ENCODE measurements at places on chromosomes 12 and 14.

DNA sequence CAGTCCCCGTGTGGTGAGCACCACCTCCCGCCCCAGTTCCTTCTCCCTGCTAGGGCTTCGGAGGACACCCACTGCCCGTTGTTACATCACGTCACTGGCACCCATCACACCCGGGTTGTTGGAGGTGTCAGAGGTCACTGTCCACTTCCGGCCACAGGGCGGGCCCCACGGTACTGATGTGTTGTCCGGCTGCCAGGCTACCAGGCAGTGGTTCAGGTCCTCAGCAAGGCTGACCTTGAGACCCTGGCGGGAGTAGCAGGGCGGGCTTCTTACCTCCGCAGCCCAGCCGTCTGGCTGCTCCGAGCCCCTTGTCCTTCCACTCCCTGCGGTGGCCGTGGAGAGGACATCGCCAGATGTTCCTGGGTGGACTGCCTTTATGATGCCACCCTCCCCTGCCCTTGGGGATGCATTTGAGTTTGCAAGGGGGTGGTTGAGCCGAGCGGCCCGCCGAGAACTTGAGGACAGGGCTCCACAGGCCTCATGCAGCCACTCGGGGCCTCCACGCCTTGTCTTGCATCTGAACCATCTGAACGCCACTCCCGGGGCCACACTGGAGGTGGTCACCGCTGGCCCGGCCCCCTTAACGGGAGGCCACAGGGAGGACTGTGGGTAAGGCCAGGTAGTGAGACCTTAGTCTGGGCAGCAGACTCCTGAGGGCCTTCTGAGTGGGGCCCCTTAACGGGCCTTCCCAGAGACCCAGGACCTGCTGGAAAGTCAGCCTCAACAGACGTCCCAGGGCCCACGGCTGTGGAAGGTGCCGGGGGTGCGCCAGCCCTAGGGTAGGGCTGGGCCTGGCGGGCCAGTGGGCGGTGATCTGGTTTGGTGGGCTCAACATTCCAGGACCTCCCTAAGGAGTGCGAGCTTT, 27.1 kb upstream of the PLD4 start:
- no peak for DNase-seq

- no peak for DNase-seq
These were observed 12.1 kb upstream of the SRP54 start for GRCh38 chr14:34970665-34971064.

GRCh38 chr12:96980991-96981414, 73.9 kb downstream of the NEDD1 start:
- DNase-seq: no peak

- DNase-seq: no peak
These were observed 24.0 kb downstream of the PRDM4 start for GRCh38 chr12:107736914-107737313.

DNA sequence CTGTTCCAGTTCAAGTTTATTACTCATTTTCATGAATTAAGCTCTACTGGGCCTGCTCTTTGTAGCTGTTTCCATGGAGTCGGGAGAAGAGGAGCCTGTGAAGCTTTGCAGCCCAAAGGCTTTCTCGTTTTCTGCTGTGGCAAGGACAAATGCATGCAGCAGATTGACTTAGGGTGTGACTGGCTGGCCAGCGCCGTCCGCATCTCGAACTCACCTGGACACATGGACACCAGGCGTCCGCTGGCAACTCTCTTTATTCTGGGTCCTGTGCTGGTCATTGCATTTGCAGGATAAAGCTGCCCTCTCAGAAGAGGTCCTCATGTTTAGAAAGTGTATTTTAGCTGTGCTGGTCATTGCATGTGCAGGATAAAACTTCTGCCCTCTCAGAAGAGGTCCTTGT, 350.4 kb downstream of the TMEM121 start:
- no peak for DNase-seq

GRCh38 chr12:76014007-76014406, 17.6 kb downstream of the PHLDA1 start:
- no peak for DNase-seq

- DNase-seq: no peak
These were observed 16.7 kb downstream of the PRH1 start for GRCh38 chr12:10867381-10867780.

GRCh38 chr12:49870501-49871262, 27.8 kb upstream of the BCDIN3D start:
- no peak for DNase-seq

GRCh38 chr12:81222846-81223592, 145.1 kb downstream of the ACSS3 start:
- DNase-seq: no peak

GRCh38 chr14:68873376-68873775, 80.5 kb upstream of the ZFP36L1 start:
- no peak for DNase-seq

DNA sequence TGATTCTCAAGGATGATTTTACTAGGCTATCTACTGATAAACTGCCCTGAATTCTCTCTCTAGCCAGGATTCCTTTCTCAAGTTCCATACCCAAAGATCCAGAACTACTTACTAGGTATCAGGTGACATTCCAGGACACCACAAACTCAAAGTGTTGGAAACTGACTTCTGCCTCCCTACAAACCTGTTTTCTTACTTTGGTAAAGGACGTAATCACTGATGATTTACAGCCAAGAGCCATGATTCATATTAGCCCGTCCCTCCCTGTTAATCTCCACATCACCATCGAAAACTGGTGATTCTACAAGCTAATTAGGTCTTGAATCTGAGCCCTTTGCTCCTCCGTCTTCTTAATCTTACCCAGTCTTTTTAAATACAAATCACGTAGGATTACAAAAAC, 1.0 kb upstream of the ATG14 start:
- DNase-seq: no peak

GRCh38 chr12:132006056-132006680, 56.4 kb downstream of the EP400 start:
- DNase-seq: no peak

- DNase-seq: no peak
These were observed 62.3 kb downstream of the FOS start for GRCh38 chr14:75340921-75341320.

DNA sequence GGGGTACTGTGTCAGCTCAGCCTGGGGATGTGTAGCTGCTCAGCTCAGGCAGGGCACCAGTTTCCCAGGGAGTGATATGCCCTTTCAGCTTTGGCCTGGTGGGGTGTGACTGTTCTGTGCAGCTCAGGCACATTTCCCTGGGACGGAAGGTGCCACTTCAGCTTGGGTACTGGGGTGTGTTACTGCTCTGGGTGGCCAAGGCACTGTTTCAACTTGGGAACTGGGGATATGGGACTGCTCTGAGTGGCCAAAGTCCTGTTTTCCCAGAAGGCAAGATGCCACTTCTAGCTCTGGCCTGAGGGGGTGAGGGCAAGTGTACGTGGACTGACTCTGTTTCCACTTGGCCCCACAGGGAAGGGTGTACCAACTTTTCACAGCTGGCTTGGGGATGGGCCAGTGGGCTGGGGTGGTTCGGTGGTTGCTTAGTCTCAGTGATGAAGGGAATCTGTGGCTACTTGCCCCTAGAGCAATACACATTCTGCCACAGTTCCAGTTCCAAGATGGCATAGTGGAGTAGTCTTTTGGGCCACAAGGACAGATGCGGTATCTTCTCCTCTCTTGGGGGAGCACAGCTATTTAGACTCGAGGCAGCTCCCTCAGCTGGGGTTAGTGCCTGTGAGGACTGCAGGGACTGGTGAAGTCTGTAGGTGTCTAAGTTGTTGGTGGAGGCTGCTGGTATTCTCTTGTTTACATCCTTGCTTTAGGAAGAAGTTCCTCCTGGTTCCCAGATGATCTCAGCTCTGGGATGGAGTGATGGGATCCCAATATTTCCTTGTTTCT, 26.4 kb downstream of the TBC1D15 start:
- no peak for DNase-seq

GRCh38 chr12:96177013-96177412, 17.2 kb upstream of the ELK3 start:
- peak; percentile 49 for DNase-seq

GRCh38 chr12:401235-402028, at the start of gene CCDC77:
Gene CCDC77, plus strand, starts transcription at chr12:401644. Its CDS starts 7,740 bp downstream, at chr12:409384.
- peak; percentile 85 for DNase-seq

GRCh38 chr12:75964150-75964549, 67.4 kb downstream of the PHLDA1 start:
- no peak for DNase-seq

GRCh38 chr12:20212658-20213555, 155.4 kb upstream of the PDE3A start:
- no peak for DNase-seq

- DNase-seq: no peak
These were observed 477.5 kb upstream of the CCDC196 start for GRCh38 chr14:66008631-66009030.

GRCh38 chr12:91003737-91004136, 1.0 kb downstream of the EPYC start:
- no peak for DNase-seq

- DNase-seq: no peak
These were observed 81.4 kb upstream of the ARID2 start for GRCh38 chr12:45648070-45648469.

GRCh38 chr12:69392179-69392928, 32.8 kb downstream of the YEATS4 start:
- DNase-seq: no peak

- DNase-seq: no peak
These were observed 85.9 kb upstream of the FOXN3 start for GRCh38 chr14:89502966-89503365.

DNA sequence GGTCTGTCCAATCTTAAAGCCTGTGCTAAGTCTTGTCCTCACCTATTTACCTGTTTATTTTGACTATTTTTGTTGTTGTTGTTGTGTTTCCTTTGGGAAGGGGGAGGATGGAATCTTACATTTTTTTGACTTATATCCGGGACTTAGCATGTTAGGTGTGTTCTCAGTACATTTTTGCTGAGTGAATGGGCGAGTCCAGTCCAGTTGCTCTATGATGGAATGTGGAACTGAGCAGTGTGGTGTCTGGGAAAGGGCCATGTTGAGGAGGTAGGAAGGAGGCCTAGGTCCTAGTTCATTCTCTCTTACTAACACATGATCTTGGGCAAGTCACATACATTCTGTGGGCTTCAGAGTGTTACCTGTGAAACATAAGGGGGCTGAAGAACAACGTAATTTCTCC, 80.9 kb upstream of the SLC38A2 start:
- no peak for DNase-seq

DNA sequence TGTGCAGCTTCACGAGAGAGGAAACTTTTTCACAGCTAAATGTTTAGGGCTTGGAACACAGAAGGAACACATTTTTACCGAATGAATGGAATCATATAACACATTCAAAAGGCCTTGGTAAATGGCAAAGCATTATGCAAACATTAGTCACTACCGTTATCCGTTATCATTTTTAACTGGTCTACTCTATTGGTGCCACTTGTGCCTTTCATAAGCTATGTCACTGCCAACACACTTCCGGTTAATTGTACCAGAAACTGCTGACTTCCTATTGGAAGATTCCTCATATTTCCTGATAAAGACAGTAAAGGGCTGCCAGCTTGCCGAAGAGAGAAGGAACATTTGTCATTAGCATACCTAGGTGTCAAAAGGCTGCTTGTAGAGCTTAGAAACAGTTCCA, 169.2 kb downstream of the APAF1 start:
- no peak for DNase-seq

- DNase-seq: peak; percentile 42
These were observed 14.1 kb upstream of the TMEM119 start for GRCh38 chr12:108611884-108612415.

DNA sequence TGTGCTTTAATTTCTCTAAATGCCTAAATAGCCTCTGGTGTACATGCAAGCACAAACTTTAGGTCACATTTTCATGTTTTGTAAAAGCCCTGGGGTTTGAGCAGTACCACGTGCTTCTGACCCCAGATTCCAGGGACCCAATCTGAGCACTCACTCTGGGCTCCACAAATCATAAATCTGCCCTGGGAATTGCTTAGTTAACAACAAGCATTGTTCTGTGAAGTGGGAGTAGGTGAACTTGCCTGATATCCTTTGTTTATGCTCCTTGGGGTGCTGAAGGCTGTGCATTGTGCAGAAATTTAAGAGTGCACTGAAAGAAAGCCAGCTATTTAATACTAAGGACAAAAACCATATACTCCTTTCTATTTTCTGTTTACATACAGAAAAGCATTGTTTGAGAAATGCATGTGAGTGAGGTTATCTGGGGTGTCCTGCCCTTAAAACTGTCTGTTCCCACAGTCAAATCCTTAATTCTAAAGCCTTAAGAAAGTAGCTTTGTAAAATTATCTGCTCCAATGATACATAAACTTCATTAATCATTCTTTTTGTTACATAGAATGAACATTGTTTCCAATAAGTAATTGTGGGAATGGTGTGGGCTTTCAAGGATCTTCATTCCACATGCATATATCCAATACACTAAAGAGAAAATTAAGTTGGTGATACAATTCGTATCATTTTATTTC, 258.6 kb upstream of the NPAS3 start:
- no peak for DNase-seq

DNA sequence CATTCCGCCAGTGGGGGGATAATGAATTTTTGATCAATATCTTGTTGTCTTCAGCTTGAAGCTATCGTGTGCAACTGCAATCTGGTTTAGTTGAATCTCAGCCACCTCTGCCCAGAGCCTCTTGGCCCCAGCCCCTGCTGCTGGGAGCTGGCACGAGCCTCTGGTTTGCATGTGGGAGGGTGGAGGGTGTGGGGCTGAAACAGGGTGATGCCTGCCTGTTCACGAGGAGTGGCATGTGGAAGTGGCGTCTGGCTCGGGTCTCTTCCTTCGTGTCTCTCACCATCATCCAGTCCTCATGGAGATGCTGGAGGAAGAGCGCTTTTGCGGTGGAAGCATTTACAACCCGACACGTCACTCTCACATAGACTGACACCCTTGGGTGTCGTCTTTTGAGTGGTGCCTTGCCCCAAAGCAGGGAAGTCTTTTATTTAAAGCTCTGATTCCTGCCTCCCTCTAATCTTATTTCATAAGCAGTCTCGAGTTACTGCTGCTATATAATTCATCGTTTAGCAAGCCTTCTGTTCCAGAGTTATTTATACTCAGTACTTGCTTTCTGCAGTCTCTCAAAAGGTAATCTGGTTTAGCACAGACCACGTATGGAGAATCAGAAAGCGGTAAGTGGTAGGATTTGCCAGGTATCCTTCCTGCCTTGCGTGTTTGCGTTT, 64.5 kb downstream of the AACS start:
- no peak for DNase-seq

DNA sequence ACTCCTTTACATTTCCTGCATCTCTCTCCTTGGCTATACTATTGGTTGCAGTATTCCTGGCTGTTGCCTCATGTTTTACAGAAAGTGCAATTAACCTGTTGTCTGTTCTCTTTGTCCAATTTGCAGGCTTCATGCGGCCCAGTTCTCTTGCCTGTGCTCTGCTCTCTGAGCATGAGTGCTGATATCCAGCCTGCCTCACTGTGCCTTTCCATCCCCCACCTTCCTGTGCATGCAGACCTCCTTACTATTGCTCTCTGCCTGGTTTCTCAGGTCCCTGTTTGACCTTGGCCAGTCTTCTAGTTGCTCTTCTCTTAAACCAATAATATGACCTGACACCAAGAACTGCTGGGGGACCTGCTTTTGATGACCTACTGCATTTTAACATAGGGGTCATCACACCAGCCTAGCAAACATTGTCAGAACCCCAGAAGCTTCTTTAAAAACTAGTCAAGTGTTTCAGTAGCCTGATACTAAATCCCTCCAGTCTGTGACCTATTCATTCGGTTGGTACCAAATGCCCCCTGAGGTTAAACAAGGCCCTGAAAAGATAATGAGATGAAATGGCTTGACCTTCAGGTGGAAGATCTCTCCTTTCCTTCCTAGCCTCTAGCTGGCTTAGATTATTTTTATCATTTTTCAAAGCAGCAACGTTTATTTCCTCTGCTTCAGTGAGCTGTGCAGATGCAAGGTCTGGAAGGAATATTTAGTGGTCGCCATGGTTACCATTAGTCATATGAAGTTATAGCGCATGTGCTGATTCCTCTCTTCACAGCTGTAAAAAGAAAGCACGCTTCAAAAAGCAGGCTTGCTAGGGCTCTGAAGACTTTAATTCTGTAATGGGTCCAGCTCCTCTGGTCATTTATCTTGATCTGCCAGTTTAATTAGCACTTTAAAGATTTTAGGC, 216.5 kb downstream of the PHLDA1 start:
- no peak for DNase-seq
